H1 (cell line): ENCODE measurements at places on chromosomes 6 and 20. TPM values are rescaled to one million over a fixed set of nuclear protein-coding genes. Genes with fewer than 3 reads are reported as not detected.
A peak's percentile ranks its signal among the peaks of the same experiment; 100 is the strongest.

Gene PEDS1
- 28.9 and 33.3 TPM in 2 replicates for total RNA-seq

Gene YIPF3
- total RNA-seq, result 77.2 and 78.2 TPM in 2 replicates

GRCh38 chr6:111411046-111411445 is 72.0 kb downstream of the REV3L start:
- H3K4me1 ChIP-seq, result no peaks in the 10 kb centered on the region
- H3K27ac ChIP-seq, result no peak overlapping the region
- H3K4me3 ChIP-seq, result no peak overlapping the region
- DNase-seq, result no peak
- H3K36me3 ChIP-seq, result no peaks in the 10 kb centered on the region

DNA sequence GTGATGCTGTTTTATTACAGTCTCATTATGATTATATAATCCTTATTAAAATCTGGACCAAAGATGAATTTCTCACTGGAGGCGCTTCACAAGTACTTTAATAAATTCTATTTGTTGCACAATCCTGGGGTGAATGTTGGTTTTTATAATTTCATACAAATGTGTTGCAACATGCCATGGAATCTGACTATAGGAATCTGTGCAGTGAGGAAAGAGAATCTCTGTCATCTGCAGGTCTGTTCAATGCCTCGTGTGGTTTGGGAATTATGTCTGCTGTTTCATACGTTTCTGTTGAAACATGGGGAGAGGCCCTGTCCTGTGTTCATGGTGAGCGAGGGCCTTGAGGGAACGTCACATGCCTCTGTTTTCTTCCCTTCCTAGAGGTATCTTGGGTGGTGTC is 277.3 kb downstream of the CDH4 start:
- H3K4me1 ChIP-seq, result peaks cover 1% of the 10 kb centered on the region; the same call in 1 of the 2 replicates
- no peak overlapping the region for H3K4me3 ChIP-seq
- no peaks in the 10 kb centered on the region; the same call in 1 of the 2 replicates for H3K27me3 ChIP-seq
- no peak for DNase-seq
- H3K36me3 ChIP-seq, result no peaks in the 10 kb centered on the region

- H3K27ac ChIP-seq, result no peak overlapping the region
- no peaks in the 10 kb centered on the region; the same call in 1 of the 2 replicates for H3K27me3 ChIP-seq
- no peak overlapping the region for H3K4me3 ChIP-seq
- H3K4me1 ChIP-seq, result peaks cover 5% of the 10 kb centered on the region
- DNase-seq, result no peak
These were observed 6.3 kb downstream of the SDCBP2 start for GRCh38 chr20:1322511-1323245.

Gene C20orf202
- total RNA-seq, result not detected in 2 replicates

DNA sequence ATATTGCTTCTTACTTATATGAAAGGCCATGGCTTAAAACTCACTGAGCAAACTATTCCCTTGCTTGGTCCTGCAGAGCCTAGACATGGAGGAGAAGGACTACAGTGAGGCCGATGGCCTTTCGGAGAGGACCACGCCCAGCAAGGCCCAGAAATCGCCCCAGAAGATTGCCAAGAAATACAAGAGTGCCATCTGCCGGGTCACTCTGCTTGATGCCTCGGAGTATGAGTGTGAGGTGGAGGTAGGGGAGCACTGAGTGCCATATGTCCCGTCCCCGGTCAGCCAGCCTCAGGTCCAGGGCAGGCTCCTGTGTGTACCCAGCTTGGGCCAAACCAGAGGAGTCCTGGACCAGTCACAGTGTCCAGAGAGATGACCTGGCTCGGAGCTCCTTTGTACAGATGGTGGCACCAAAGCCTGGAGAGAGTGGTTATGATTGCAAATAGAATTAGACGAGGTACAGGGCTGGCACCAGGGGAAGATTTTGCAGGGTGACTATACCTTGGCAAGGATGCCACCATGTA is 21.0 kb downstream of the EPB41L1 start:
- no peak overlapping the region for H3K4me3 ChIP-seq
- H3K27ac ChIP-seq, result no peak overlapping the region
- no peaks in the 10 kb centered on the region for H3K27me3 ChIP-seq
- no peak for DNase-seq
- H3K4me1 ChIP-seq, result peaks cover 6% of the 10 kb centered on the region

- no peak overlapping the region for H3K4me3 ChIP-seq
- DNase-seq, result no peak
- no peak overlapping the region for H3K27ac ChIP-seq
- no peaks in the 10 kb centered on the region for H3K27me3 ChIP-seq
These were observed 5.0 kb downstream of the COL21A1 start for GRCh38 chr6:56242346-56242745.

DNA sequence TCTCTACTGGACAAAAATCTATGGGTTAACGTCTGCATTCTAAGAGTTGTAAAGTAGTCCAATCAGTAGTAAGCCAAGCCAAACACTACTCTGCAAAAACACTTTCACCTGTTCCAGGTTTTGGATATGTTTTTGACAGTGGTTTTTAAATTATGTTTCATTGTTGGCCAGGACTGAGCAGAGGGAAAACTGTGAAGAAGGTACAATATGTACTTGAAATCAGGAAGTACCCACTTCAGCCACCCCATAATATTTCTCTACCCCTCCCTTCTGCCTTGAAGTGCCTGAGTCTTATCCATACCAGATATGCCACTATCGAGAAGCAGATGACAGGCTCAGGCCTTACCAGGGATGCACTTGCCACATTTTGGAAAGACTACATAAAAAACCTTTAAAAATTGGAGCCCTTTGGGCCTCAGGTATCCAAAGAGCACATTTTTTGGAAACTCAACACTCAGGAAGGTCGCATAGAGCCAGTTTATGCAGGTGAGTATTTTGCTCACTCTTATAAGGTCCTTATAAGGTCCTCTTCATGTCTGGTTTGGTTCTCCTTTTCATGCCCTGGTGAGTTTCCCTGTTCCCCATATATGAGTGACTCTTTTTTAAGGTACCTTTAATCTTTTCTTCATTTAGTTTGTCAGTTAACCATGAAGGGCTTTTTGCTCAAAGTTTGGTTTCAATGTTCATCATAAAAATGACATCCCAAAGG is 859.3 kb upstream of the FLRT3 start:
- no peaks in the 10 kb centered on the region for H3K4me1 ChIP-seq
- DNase-seq, result no peak
- H3K4me3 ChIP-seq, result no peak overlapping the region
- no peaks in the 10 kb centered on the region for H3K27me3 ChIP-seq
- H3K27ac ChIP-seq, result no peak overlapping the region

DNA sequence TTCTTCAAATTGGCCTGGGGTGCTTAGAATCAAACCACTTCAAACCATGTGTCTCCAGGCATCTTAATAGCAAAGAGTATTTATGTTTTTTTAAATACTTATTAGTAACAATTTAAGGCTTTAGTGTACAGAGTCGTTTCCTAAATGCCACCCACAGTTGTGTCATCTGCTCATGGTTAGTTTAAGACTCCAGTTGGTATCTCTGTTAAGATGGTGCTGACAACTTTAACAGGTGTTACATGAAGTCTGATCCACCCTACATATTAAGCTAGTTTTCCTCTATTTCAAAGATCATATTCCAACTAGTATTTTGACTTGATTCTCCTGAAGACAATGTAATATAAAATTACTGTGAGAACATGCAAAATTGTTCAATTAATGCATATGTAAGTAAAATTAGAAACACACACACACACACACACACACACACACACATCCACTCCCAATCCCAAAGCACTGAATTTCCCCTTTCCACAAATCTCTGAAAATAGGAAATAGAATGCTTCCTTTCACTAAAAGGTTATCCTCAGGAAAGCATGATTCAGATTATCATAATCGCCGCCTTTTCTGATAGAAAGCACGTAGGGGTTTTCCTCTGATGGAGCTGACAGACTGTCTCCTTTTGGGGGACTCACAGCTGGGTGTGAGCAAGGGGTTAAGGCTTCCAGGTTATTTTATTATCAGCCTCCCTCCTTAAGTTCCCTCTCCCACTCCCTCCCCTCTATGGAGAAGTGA is 10.5 kb downstream of the CNKSR3 start:
- H3K4me3 ChIP-seq, result no peak overlapping the region
- no peak overlapping the region for H3K27ac ChIP-seq
- peaks cover 20% of the 10 kb centered on the region for H3K27me3 ChIP-seq

DNA sequence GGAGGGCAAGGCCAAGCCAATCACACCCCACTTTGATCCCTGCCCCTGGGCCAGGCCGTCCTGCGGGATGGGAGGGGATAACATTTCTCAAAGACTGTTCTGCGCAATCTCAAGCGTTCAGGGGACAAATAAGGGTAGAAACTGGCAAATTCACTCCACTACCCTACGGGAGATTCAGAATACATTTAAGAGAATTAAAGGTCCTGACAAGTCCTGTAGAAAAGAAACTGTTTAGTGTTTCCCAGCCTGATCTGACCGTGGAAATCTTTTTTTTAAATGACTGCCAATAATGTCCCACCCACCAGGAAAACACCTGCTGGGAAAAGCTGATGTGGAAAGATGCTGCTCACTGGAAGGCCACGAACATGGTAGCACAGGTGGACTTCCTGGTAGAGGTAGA is 140.6 kb upstream of the RNF24 start:
- no peaks in the 10 kb centered on the region for H3K27me3 ChIP-seq
- no peak overlapping the region for H3K4me3 ChIP-seq
- DNase-seq, result no peak
- H3K4me1 ChIP-seq, result peaks cover 4% of the 10 kb centered on the region; the same call in 1 of the 2 replicates
- H3K36me3 ChIP-seq, result no peaks in the 10 kb centered on the region

DNA sequence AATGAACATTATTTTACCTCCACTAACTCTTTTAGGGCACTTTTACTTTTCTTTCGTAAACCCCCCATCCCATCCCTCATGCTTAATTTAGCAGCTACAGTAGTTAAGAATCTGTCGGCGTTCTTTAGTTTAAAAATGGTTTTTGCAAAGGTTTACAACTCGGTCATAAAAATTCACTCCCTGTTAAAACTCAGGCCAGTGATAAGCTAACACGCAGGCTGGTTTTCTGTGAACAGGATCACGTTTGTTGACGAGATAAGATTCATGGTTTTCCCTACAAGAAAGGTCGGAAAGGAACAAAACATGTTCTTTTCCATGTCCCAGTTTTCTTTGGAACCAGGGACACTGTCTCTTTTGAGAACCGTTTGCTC is 101.1 kb downstream of the TOX2 start:
- H3K27me3 ChIP-seq, result no peaks in the 10 kb centered on the region
- no peak for DNase-seq
- H3K4me1 ChIP-seq, result 0 out of 2 replicates have a peak, but pooled peaks cover 1% of the 10 kb centered on the region
- H3K27ac ChIP-seq, result no peak overlapping the region

DNA sequence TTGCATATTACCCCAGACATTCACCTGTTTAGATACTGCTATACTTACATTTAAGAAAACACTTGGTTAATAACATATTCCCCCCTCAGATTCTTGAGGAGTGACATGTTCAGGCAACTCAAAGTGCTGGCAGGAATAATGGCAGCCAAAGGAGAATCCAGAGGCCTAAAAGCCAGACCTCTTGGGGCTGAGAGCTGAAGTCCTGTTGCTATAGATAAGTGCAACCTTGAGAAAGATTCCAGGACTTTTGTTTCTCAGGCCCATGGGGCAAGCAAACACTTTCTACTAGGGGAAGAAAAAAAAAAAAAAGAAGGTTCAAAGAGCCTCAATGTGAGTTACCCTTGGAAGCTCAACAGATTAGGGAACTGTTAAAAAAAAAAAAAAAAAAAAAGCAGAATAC is 132.8 kb upstream of the BEND3 start:
- H3K36me3 ChIP-seq, result no peaks in the 10 kb centered on the region
- H3K27ac ChIP-seq, result no peak overlapping the region
- no peaks in the 10 kb centered on the region for H3K4me1 ChIP-seq
- DNase-seq, result no peak
- no peak overlapping the region for H3K4me3 ChIP-seq

Gene MLIP
- not detected in 2 replicates for total RNA-seq

- H3K27ac ChIP-seq, result peak overlapping the region; percentile 60
- H3K4me3 ChIP-seq, result no peak overlapping the region
- DNase-seq, result peak; percentile 39
- H3K4me1 ChIP-seq, result no peaks in the 10 kb centered on the region; the same call in 1 of the 2 replicates
- H3K36me3 ChIP-seq, result no peaks in the 10 kb centered on the region
These were observed 151.4 kb upstream of the CHD6 start for GRCh38 chr20:41769592-41770018.

Gene TRAPPC3L
- not detected in 2 replicates for total RNA-seq

Gene OPRM1
- total RNA-seq, result not detected in 2 replicates

Gene PDSS2
- 15.6 and 16.1 TPM in 2 replicates for total RNA-seq

Gene PPP1R16B
- total RNA-seq, result 8.9 and 9.7 TPM in 2 replicates

DNA sequence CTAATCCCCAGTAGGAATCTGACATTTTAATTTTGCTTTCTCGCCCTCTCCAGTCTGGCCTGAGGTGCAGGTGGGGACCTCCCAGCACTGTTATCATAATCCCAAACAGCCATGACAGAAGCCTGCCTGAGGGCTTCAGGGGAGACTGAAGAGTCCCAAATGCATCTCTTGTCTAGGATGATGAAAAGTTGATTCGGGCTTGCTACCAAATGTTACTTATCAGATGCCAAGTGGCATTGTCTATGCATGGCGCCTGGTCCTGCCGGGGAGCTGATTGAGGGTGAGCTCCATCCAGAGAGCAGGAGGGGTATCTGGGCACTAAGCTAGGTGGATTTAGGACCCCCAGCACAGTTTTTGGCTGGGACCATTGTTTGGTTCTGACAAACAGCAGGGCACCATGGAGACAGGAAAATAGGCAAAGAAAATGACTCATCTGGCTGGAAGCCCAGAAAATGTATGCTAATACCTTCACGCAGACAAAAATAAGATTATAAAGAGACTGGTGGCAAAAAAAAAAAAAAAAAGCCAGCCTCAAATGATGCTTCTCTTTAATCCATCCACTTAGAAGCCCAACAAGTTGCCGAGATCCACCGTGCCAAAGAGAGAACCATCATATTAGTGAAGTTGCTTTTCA is 513.7 kb upstream of the SULF2 start:
- no peak for DNase-seq
- H3K4me1 ChIP-seq, result peaks cover 9% of the 10 kb centered on the region
- H3K36me3 ChIP-seq, result no peaks in the 10 kb centered on the region
- no peak overlapping the region for H3K4me3 ChIP-seq

Gene C6orf52
- 1.1 and 1.5 TPM in 2 replicates for total RNA-seq

DNA sequence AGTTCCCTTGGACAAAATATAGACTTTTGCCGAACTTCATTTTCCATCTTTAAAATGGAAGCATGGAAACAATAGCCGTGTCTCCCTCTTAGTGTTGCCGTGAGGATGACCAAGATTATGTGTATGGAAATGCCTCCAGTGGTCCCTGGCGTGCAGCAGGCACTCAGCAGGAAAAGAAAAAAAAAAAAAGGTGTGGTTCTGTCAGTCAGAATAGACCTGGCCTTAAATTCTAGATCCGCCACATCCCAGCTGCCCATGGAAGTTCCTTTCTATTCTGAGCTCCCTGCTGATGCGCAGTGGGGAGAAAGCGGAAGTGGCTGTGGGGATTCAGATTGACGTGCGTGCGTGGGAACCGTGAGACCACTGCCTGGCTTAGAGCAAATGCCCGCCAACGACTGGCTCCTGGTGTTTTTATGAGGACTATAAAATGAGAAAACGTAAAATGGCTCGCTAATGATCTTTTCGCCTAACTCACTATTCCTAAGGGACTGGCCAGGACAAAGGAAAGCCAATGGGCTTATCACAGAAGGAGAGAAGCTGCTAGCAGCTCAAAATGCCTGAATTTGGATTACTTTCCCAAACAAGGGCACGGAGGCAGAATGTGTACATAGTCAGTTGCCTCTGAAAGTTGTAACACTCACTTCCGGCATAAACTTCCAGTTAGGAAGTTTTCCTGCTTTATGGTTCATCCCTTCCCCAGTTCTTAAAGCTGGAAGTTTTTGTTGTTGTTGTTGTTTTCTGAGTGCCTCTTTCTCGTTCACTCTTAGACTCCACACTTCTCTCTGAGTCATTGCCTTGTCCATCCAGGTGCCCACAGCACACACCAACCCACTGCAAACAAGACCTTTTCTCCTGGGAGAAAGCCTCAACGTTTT is 11.4 kb upstream of the PDE10A start:
- no peaks in the 10 kb centered on the region for H3K36me3 ChIP-seq
- H3K27ac ChIP-seq, result no peak overlapping the region
- H3K27me3 ChIP-seq, result no peaks in the 10 kb centered on the region
- no peak overlapping the region for H3K4me3 ChIP-seq

Gene COL12A1
- 4.7 TPM in 2 replicates for total RNA-seq
